ENCODE measurements at places on chromosomes 4 and X.

DNA sequence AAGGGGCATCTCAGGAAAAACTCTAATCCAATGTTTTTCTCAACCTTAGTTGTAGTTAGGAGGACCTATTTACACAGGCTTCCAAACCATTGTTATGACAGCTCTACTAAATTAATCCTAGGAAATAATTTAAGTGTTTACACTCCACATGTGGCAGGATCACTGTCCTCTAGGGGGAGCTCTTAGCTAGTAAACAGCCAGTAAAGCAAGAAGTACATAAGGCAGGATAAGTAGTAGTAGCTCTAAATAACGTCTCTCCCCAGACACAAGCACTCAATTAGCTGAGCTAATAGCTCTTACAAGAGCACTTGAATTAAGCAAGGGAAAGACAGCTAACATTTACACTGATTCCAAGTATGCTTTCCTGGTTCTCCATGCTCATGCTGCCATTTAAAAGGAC, 37.3 kb downstream of the NUDT11 start:
- no peak for DNase-seq

DNA sequence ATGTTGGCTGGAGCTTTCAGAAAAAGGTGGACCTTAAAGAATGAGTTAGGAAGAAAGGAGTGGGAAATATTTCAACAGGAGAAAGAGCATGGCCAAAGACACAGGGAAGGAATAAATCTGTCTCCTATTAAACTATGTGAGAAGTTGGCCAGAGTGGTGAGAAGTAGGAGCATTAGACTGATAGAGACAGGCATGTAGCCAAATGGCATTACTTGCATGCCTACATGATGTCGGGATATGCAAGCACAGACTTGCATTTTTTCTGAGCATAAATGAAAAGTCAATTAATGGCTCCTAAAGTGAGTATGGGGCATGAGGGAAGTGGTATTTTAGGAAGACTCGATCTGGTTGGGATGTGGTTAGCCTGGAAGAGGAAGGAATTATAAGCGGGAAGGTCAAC, 279.6 kb upstream of the PITX2 start:
- no peak for DNase-seq

GRCh38 chr4:86644892-86645291, 50.8 kb downstream of the PTPN13 start:
- DNase-seq: no peak

DNA sequence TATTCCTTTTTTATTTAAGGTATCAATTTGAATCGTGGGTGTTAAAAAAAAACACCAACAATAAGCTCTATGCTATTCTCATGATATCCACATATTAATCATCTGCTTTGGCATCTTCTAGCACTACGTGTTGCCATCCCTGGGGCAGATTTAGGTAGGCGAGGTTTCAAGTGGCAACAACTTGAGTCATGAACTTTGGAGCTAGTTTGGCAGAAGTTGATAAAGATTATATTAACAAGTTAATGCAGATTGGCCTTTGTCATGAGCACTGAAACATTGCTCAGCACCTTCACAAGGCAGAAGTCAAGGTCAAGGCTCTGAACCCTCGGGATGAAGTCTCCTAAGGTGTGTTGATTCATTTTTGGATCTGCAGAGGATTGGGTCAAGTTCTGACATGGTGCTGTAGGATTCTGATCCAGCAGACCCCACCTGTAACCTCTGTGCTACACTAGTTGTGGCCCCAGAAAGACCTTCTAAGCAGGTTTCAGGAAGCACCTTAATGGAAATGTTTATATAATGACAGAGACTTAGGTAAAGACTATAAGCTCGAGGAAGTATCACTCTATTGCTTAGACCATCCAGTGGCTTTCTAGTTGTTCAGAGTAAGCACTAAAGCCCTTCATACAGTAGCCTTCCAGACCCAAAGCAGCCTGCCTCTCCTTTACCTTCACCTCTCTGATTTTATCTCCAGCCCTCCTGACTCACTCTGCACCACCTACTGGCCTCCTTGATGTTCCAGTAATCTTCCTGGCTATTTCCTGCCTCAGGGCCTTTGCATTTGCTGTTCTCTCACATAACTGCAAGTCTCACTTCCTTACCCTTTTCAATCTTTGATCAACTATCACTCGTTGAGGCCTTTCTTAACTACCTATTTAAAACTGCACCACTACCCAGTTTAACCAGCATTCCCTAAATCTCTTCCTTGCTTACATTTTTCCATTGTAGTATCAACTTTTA, 117.0 kb upstream of the SLC4A4 start:
- no peak for DNase-seq

DNA sequence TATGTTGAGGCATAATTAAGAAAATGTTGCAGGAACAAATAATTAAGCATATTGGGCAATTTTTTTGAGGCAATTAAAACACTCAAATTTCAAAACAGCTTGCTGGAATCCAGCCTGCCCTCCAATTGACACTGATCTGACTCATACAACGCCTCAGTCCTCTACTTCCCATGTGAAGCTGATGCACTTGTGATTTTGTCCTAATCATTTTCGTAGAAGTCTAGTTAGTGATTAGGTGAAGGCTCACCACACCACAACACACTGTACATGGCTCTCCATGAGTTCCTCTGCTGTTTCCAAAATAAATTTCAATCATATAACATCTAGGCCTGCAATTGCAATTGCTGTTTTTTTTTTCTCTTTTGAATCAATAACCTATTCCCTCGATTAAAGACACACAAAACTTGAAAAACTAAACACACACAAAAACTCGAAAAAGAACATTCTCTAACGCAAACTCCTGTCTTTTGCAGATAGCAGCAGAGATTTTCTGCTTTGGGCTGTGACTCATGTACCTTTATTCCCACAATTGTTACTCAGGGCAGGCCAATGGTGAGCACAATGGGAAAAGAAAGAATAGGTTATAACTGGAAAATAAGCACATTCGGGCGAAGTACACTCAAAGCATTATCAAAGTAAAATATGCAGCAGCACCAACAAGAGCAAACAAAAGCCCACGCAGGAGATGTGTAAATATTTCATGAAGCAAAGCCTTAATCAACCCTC, 1.7 kb downstream of the GPRIN3 start:
- no peak for DNase-seq

DNA sequence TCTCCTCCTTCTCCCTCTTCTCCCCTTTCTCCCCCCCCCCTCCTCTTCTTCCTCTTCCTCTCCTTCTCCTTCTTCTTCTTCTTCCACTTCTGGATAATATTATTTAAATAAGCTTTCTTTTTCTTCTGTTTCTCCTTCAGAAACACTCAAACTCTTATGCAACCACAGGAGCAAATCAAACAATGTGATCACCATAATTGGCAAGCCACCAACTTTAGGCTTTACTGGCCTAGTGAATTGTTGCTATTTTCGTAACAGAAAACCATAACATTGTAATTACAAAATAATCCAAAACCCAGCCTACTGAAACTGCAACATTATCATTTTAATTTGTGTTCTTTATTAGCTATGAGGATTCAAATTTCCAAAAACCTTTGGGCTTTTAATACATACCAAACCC, 14.3 kb downstream of the DCAF8L1 start:
- no peak for DNase-seq

DNA sequence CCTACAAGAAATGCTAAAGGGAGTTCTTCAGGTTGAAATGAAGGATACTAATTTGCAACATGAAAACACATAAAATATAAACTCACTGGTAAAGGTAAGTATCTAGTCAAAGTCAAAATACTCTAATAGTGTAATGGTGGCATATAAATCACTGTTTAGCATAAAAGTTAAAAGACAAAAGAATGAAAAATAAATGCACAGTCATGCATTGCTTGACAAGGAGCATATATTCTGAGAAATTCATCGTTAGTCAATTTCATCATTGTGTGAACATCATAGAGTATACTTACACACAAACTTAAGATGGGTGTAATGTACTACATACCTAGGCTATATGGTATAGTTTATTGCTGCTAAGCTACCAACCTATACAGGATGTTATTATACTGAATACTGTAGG, 194.4 kb upstream of the PDE5A start:
- DNase-seq: no peak

GRCh38 chr4:87843936-87844335, 11.2 kb downstream of the MEPE start:
- DNase-seq: no peak

- DNase-seq: peak; percentile 47
These were observed 390.6 kb downstream of the GPM6A start for GRCh38 chr4:175421506-175421905.

GRCh38 chr4:67581208-67581857, 22.8 kb downstream of the STAP1 start:
- no peak for DNase-seq

DNA sequence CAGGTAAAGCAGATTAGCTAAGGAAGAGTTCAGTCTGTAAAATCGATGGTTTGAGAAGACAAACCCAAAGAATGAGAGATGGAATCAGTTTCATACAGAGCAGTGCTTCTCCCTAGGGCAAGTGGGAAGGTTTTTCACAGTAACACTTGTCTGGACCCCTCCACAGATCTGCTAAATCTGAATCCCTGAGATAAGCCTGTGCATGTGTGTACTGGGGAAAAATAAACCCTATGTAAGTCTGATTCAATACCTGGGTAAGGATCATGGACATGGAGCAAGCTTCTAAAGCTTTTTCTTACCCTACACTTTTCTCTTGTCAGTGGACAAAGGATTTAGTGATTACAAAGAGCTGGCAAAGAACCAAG, 13.6 kb downstream of the ELOVL6 start:
- no peak for DNase-seq

- no peak for DNase-seq
These were observed 166.2 kb upstream of the FGF13 start for GRCh38 chrX:138877746-138878145.

DNA sequence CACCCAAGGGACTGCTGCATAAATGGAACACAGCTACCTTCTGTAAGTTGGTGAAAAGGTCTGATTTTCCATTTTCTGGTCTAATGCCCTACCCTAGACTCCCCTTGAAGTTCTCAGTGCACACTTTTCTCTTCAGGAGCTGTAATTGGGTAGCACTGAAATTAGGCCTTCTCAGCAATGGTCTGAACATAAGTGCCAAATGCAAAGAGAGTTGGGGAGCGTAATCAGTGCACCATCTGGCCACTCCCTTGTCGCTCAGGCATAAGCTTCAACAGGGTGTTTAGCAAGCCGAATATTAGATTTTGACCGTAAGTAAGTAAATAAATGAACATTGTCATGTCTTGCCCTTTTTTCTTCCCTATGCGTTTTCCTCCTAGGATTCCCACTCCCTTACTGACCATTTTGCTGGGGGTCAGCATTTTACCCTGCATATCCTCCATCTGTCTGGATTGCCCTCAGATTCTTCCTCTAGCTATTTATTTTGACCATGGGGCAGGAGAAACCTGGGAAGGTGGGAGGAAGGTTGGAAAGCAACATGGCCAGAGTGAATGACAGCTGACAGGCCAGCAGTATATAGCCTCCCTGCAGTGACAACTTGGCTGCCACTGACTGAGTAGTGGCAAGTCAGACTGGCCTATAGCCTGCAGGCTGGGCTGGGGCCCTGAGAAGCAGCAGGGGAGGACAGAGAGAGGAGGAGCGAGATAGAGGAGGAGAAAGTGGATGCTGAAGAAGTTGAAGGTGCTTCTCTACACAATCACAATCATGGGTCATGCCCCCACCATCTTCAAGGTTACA, 2.7 kb downstream of the NHSL2 start:
- no peak for DNase-seq

GRCh38 chr4:47065051-47065481, 33.7 kb downstream of the GABRB1 start:
- DNase-seq: no peak

DNA sequence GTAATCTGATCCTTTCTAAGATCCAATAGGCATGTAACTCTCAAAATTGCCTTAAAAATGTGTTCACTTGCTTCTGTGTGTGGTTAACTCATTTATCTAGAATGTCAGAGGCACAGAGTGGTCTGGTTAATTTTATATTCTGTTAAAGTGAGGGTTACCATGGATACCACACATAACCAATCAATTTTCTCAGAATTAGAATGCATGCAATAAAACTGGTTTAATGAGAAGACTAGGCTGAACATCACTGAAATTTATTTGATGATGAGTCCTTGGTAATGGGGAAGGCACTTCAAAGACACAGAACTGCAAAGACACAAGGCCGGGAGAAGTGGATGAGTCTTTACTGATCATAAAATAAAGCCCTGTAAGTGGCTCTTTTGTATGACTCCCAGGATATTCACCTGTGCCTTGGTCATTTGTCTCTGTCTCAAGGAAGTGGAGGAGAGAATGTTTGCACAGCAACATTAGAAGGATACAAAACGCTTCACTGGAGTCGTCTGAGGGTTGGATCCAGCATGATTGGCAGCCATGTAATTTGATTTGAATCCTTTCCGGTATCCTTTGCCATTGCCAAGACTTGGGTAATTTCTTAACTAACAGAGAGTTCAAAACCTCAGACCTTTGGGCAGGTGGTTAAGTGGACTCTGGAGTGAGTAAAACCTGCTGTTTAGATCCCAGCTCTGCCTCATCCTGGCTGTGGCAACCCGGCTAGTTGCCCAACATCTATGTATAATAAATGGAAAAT, 94.0 kb upstream of the RBPJ start:
- DNase-seq: no peak

GRCh38 chr4:40573593-40574311, 55.9 kb downstream of the RBM47 start:
- no peak for DNase-seq

DNA sequence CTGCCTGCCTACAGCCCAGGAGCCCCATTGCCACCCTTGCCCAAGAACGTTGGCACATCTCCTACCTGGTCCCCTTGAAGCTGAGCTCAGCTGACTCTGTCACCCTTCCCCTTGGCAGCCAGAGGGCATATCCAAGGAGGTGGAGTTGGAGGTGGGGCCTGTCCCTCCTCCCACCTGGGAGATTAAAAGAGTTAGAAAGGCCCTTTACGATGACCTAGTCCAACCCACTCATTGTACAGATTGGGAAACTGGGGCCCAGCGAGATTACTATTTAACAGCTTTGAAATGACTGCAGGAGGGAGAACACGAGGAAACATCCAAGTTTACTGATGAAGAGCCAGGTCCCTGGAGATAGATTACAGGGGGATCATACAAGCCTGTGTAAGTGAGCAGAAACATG, at the start of gene P2RY4:
Gene P2RY4, minus strand, starts transcription at position 101 of the 400 bp plus-strand sequence. CDS start 580 bp downstream, outside the sequence.
- DNase-seq: no peak

GRCh38 chr4:176671532-176671931, 121.2 kb downstream of the VEGFC start:
- no peak for DNase-seq

DNA sequence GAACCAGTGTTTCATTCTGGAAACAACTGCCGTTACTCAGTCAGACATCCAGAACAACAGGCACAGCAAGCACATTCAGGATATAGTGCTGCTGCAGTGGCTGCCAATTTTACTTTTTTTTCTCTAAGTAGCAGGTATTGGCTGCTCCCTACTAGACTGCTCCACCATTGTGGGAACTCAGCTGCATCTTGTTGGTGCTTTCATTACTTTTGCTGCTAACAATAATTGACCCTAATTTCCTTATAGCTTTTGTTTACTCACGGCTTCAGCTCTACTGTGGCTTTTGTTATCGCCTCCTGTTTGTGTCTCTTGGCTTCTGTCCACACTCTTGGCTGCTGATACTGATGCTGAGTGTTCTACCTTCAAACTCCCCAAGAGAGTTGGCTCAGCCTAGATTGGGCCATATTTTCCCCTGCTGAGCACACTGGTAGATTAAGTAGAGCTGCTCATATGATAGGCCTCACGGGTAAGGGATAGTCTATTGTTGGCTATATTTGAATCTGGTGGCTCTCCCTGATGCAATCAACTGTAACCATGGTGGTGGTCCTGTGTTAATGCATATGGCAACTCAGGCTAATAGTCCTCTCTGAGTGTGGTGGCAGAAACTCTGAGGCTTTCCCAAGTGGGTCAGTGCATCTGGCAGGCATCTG, 44.5 kb upstream of the IL2 start:
- no peak for DNase-seq

- no peak for DNase-seq
These were observed 20.6 kb downstream of the CAMK2D start for GRCh38 chr4:113740857-113741379.
